Hematopoietic multipotent progenitor cell (in vitro differentiated cells): ENCODE measurements at places on chromosomes 13 and 19.

- DNase-seq, result no peak
Measured at GRCh38 chr19:35753634-35754369, 3.0 kb downstream of the HSPB6 start.

GRCh38 chr19:19321141-19321577, 530 bp downstream of the MAU2 start:
- DNase-seq, result no peak

- DNase-seq, result no peak
Measured at GRCh38 chr13:60335531-60335930, 61.5 kb upstream of the TDRD3 start.

GRCh38 chr13:33115274-33115673, 99.1 kb downstream of the KL start:
- no peak for DNase-seq

- no peak for DNase-seq
Measured at GRCh38 chr13:80571346-80572307, 230.7 kb upstream of the SPRY2 start.

- no peak for DNase-seq
Measured at GRCh38 chr19:4441994-4442818, 15.4 kb downstream of the UBXN6 start.

- DNase-seq, result no peak
Measured at GRCh38 chr13:111508902-111509509, 188.6 kb downstream of the TEX29 start.

DNA sequence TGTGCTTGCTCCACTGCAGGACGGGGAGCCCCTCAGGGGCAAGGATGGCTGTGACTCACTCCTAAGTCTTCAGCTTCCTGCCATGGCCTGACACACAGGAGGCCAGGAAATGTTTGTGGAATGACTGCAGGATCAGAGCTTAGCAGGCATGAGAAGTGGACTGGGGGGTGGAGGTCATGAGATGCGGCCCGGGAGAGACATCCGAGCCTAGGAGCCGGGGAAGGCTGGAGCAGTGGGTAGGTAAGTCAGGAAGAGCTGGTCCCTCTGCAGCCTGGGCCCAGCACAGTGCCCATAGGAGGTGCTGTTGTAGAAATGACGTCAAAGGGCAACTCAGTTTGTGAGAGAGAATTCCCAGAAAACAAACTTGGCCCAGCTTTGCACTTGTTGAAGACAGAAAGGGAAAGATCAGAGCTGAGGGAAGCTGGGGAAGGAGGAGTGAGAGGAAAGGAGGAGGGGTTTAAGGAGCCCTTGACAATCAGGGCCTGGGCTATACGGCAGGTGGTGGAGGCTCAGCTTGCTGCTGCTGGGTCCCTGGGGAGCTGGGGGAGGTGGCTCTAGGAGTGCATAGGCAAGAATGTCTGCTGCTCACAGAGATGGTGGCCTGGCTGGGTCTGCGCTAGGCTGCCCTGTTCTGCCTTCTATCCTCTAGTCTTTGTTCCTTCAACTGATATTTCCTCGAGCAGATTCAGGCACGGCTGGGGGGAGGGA, 18.5 kb downstream of the POU2F2 start:
- DNase-seq, result no peak

DNA sequence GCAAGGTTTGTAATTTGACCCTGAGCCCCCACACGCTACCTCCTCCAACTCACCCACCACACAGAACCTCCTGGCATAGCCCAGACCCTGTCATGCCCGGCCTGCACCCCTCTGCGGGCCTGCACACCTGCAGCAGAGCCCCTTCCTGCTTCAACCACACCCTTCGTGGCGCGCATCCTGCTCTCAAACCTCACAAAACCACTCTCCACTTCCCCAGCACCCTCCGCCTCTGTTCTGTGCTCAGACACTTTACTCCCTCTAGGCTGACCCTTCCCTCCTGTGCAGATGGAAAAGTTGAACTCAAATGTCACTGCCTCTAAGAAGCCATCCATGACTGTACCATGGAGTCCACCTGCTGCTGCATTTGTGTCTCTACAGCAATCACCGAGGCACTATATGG, 28.5 kb downstream of the FAAP24 start:
- no peak for DNase-seq

DNA sequence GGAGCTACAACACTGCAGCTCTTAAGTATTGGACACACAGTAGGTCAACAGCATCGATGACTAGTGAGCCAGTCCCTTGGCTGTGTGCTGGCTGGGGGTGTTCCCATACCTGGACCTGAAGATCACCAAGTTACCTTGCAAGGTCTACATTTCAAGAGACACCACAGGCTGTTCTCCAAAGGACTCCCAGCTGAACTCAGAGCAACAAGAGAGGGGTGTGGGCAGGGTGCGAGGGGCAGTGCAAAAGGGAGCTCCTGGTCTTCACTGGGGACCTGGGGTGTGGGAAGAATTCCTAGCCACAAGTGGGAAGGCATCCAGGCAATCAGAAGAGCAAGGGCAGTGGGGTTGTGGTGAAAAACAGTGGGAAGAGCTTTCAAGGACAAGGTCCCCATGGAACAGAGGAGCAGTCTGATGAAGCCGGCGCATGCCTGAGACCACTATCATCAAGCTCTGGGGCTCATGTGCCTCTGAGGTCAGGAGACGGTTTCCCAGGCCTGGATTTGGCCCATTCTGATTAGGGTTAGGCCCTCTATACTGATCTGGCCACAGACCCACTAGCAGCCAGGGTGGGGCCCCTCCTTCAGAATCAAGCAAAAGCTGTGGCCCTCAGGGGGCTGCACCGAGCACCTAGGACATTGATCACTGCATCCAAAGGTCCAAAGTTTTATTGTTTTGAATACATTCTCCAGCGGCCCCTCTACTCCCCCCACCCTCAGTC, 4.7 kb upstream of the GSK3A start:
- DNase-seq, result no peak

DNA sequence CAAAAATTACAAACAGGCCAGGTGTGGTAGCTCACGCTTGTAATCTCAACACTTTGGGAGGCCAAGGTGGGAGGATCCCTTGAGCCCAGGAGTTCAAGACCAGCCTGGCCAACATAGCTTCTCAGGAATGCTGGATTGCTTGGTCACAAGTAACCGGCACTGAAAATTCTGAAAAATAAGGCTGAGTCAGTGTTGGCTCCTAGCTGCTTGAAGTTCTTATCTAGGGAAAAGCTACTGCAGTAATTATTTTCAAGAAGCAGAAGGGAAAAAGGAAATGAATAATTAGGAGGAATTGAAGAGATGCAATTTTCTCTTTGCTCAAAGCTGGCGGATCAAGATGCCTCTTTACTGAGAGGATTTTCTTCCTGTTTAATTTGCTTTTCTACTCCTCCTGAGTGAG, 75.0 kb upstream of the GTF3A start:
- DNase-seq, result no peak

- DNase-seq, result no peak
Measured at GRCh38 chr13:60230593-60230992, 66.9 kb upstream of the DIAPH3 start.

DNA sequence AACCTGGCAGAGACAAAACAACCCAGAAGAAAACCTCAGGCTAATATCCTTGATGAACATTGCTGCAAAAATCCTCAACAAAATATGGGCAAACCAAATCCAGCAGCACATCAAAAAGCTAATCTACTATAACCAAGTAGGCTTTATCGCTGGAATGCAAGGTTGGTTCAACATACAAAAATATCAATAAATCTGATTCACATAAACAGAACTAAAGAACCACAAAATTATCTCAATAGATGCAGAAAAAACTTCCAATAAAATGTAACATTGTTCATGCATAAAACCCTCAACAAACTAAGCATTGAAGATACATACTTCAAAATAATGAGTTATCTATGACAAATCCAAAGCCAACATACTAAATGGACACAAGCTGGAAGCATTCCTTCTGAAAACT, 8.8 kb downstream of the ZNF724 start:
- no peak for DNase-seq

- no peak for DNase-seq
Measured at GRCh38 chr13:85501616-85502015, 297.6 kb downstream of the SLITRK6 start.

- peak; percentile 25 for DNase-seq
Measured at GRCh38 chr19:32824191-32824751, 45.3 kb downstream of the SLC7A9 start.

DNA sequence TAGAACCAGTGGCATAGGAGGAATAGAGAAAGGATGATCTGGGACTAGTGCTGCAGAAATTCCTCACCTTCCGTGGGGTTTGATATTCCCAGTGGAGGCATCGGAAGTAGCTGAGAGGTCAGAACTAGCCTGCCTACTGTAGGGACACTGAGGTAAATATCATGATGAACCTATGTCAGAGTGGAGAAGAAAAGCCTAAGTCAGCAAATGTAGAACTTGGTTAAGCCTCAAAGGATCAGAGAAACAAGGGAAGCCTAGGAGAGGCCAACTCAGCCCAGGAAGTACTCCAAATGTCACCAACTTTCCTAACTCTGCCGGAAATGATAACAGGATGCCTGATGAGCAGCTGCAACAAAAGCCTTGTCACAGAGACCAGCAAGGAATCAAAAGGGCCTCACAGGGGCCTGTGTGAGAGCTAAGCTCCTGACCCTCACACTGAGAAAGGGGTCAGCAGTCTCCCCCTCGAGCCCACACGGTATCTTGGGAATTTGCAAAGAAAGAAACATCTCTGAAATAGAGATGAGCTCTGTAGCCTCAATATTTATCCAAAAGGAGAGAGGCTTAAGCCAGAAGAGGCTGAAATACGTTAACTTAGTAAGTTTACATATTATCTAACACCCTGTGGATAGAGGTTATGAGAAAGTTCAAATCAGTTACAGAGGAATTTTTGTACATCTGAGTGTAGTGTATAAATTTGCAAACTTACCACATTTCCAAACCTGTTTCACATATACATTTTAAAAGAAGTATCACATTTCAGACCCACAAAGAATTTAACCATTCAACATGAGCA, 1064.3 kb downstream of the DIAPH3 start:
- DNase-seq, result no peak

DNA sequence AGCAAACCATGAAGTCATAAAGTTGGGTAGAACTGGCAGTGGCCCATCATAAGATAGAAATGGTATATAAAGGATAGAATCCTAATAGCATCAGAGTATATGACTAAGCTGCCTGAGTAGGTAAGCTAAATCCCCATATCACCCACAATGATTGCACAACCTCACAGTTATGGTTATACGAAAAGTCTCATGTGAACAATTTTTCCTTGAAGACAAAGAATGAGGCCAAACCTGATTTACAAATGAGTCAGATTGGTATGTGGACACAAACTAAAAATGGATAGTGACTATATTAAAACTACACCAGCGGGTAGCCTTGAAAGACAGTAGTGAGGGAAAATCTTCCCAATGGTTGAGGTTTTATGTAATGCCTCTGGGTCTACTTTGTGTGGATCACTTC, 40.9 kb upstream of the UFM1 start:
- DNase-seq, result no peak

DNA sequence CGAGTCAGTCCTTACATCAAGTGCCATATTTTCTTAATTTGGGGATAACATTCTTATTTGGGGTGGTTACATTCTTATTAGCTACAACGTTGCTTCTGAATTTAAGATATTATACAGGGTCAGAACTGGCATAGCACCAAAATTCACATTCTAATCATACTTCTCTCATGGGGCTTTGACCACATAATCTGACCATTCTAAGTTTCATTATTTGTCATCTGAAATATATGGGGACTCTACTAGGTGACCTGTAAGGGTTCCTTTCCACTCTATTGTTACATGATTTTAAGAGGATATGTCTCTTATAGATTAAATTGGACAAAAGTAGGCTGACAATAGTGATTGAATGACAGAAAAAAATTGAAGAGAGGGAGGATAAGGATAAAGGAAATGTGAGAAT, 536.5 kb downstream of the KCTD12 start:
- DNase-seq, result no peak

DNA sequence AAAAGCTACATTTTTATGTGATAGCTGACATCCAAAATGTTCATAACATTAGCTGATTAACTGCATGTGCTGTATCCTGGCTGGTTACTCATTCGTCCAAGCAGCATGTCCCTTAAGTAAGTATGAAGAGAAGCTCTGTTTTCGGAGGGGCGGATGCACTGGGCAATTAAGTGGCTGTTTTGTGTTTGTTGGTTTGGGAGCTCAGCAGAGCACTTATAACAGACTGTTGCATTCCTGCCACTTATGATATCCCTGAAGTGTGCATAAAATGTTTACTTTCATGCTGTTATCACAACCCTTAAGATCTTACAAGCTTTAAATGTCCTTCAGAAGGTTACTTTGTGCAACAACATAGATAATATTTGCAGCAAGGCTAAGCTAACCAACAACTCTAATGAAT, 264.1 kb downstream of the NALCN start:
- no peak for DNase-seq

GRCh38 chr13:36345438-36346221, 564 bp downstream of the SPART start:
- DNase-seq, result peak; percentile 78

DNA sequence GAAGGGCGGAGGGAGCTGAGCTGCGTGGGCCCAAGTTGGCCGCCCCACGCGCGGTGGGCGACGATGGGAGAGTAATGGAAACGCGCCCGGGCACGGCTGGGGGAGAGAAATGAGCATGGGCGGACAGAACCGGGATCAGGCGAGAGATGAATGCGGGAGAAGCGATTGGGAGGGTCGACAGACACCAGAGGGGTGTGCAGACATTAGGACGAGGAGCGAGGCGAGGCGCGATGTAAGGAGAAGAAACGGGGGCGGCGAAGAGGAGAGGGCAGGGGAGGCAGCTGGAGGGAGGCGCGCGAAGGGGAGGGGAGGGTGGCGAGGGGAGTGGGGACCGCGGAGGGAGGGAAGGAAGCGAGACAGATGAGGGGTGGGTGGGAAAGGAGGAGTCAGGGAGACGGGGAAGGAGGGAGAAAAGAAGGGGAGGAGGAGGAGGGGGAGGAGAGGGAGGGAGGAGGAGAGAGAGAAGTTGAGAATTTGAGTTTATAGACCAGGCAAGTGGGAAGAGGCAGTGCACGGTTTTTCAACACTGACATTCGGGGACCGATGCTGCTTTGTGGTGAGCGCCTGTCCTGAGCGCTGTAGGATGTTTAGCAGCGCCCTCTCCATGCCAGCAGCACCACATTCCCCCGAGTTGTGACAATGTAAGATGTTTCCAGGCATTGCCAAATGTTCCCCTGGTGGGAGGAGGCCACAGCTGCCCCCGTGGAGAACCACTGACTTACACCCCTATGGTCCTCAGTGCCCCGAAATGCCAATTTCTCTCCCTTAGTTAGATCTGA, at the start of gene SHISA7:
Gene SHISA7 (minus strand): TSS at position 256 of the 779 bp plus-strand sequence. CDS start 437 bp downstream, outside the sequence.
- no peak for DNase-seq

- DNase-seq, result no peak
Measured at GRCh38 chr13:61685682-61686012, 270.0 kb upstream of the PCDH20 start.

DNA sequence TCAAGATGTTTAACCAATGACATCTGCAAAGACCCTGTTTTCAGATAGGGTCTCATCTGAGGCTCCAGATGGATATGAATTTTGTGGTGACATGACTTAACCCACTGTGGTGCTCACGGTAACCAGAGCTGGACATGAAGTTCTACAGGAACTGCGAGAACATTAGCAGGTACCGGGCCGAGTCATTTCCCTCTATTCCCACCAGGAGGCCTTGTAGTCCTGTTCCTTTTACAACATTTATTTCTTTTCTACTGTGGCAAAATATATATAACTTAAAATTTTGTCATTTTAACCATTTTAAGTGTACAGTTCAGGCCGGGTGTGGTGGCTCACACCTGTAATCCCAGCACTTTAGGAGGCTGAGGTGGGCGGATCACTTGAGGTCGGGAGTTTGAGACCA, 7.6 kb upstream of the TSPAN16 start:
- DNase-seq, result no peak

GRCh38 chr19:38389101-38389925, 816 bp downstream of the SPRED3 start:
- DNase-seq, result no peak

- peak; percentile 35 for DNase-seq
Measured at GRCh38 chr19:28425046-28425931, 787.7 kb downstream of the UQCRFS1 start.
